Epithelial cell of proximal tubule (primary cell): ENCODE measurements at places on chromosomes 2 and 18.

GRCh38 chr2:196468394-196468793 is 171.1 kb upstream of the CCDC150 start:
- peak; percentile 56 for DNase-seq

DNA sequence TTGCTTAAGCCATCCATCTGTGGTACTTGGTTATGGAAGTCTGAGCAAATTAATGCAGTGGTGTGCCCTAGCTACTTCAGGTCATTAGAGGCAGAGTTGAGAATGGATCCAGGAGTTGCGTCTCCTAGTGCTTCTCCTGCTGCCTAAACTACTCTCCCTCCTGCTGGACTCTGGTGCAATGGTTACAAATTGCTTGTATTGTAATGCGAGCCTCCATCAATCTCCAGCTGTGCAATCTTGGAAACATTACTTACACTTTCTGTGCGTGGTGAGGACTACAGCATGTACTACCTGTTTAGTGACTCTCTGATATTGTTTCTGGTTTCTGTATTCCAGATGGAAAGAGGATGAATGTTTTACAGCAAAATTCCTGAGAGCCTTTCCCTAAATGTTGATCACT is 119.0 kb upstream of the CYRIA start:
- no peak for DNase-seq

GRCh38 chr2:20137131-20137571 is 85.7 kb upstream of the LAPTM4A start:
- no peak for DNase-seq

- DNase-seq: no peak
Observed at GRCh38 chr2:175233135-175233719, 51.7 kb upstream of the ATP5MC3 start.

GRCh38 chr18:392928-393573 is 107.5 kb downstream of the COLEC12 start:
- no peak for DNase-seq
